ENCODE measurements at places on chromosomes 12 and 14.

- no peak for DNase-seq
These were observed 52.5 kb upstream of the RIN3 start for GRCh38 chr14:92460916-92461579.

GRCh38 chr14:95891742-95892141 lies 15.1 kb downstream of the TUNAR start:
- no peak for DNase-seq

GRCh38 chr12:1533602-1534304 lies 60.6 kb downstream of the FBXL14 start:
- no peak for DNase-seq

DNA sequence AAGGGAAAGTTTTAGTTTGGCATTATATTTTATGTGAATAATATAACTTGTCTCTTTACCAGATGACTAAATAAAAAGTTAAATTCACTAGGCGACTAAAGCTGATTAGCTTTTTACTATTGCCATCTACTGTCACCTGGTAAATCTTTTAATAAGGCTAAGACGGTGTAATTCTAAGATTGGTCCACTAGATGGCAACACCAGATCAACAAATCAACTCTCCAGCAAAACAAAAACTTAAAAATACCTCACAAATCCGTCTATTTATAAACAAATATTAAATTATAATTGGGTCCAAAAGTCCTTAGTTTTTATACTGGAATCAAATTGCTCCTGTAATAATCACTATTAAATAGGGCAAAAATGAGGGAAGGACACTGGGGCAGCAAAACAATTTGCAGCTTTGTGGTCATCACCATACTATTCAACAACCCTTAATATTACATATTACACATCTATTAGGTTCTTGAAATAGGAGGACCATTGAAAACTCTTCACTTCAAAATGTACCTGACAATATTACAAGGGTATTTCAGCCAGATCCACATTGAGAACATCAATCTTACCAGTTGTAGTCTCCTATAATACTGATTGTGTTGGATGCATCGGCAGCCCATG lies 47.9 kb downstream of the GALC start:
- no peak for DNase-seq

- no peak for DNase-seq
These were observed 32.7 kb downstream of the PRMT8 start for GRCh38 chr12:3523728-3524127.

All from bone marrow (tissue), 2 donors.